Neural crest cell (in vitro differentiated cells): ENCODE measurements at places on chromosomes 5 and 9. TPM values are rescaled to one million over a fixed set of nuclear protein-coding genes. Genes with fewer than 3 reads are reported as not detected.

GRCh38 chr5:81751836-81752643 is 1.1 kb upstream of the SSBP2 start:
- peak; percentile 26 for DNase-seq

Gene SLC1A3
- total RNA-seq, result 24.4 and 26.5 TPM in 2 replicates

DNA sequence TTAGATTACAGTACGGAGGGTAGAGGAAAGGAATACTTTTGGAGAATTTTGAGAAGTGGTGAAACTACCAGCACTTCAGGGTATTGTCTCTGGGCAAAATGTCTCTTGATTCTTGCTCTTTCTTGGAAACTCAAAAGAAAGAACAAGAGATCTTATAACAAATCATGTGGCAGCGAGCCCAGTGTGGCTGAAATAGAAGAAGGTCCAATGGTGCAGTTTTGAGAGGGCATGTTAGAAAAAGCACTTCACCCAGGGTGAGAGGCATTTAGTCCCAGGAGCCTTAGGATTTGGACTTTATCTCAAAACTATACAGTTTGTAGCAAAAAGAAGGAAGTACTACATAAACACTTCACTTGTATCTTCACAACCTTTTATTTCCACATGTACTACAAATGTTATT is 39.4 kb downstream of the NNT start:
- DNase-seq, result no peak

Gene RGMB
- total RNA-seq, result 98.3 and 99.4 TPM in 2 replicates

DNA sequence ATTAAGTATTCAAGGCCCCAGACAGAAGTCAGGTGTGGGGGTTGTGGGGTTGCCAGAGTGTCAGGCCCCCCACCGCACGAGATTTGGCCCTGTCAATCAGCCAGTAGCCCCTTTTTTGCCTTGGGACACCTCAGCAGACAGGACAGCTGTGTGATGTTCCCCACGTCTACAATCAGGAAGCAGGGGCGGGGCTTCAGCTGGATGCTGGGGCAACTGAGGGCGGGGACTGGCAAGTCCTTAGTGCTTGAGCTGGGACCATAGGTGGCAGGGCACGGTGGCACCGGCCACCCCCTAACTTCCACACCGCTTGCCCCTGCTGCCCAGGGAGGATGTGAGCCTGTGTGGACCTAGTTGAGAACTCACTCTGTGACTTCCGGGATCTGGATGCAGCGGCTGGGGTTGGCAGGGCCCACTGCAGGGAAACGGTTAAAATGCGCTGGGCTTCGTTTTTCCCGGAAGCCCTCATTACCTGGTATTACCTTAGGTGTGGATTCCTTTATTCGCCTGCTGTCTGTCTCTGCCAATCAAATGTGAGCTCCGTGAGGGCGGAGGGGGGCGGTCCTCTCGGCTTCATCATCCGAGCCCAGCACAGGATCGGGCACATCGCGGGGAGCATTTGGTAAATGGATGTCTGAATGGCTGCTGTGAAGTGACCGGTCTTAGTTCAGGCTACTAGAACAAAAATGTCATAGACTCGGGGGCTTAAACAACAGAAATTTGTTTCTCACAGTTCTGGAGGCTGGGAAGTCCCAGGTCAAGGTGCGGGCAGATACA is 7.5 kb upstream of the GTF3C5 start:
- no peak for DNase-seq

- no peak for DNase-seq
Measured at GRCh38 chr5:95895251-95895650, 66.4 kb downstream of the ELL2 start.

DNA sequence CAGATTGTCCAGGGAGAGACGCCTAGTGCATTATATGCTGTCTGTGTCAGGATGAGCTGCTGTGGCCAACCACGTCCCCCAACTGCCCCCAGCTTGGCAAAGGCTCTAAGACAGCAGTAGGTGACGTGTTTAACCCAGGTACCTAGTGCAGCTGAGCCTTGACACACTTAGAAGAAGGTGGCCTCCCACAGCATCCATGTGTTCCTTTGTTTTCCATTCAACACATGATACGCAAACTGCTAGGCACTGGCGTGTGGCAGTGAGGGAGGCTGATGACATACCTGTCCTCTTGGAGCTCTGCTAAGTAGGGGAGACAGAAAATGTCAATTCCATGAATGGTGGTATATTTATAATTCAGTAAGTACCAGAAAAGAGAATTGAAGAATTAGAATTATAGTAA is 291.7 kb downstream of the NR3C1 start:
- no peak for DNase-seq

Gene CDH10
- total RNA-seq, result 4.8 TPM in 2 replicates

DNA sequence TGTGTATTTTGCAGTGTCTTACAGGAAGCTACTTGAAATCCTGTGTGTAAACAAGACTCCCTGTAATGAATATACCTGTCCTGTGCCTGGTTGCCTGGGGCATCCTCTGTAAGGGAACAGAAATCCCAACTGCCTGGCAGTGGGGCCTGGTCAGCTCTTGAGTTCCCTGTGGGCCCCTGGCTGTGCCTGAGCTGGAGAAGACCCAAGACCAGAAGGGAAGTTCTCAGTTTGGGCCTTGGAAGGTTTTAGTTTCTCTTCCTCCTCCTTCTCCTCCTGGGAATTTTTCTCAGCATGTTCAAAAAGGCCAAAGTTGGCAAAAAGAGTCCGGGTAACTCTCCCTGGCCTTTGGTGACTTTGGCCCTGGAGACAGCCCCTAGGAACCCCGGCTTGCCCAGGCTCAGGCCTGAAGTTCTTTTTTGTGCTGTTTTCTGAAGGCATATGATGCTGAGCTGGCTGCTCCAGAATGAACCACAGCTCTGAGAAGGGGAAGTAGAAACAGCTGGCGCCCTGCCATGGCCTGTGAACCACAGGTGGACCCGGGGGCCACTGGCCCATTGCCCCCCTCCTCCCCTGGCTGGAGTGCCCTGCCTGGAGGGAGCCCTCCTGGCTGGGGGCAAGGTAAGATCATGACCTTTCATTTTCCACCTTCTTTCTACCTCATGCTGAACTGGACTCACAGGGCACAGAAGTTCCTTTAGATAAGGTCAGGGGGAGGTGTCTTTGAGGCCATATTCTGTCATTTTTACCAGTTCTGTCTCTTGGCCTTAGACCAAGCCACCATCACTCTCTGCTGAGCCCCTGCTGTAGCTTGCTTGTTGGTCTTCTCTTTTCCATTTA is 5.8 kb downstream of the TMEM268 start:
- no peak for DNase-seq

Gene GIN1
- 8.0 and 9.8 TPM in 2 replicates for total RNA-seq

DNA sequence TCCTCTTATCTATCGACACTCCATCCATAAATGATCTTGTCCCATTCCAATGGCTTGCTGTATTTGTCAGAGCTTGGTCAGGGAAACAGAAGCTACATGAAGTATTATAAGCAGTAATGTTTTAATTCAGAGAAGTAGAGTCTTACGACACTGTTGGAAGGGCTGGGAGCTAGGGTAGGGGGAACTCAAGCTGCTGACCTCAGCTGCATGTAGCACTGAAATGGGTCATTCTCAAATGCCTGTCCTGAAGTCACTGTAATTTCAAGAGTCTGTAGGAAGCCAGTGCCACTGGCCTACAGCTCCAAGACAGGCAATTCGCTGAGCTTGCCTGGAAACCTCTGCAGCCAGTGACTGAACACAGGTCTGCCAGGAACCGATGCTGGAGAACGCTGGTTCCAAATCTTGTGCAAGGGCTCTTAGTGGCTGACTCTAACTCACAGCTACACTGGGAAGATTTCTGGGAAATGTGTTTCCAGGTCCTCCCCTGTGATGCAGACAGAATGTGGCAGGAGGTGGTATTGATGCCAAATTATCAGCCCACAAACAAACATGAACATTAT is 532.4 kb downstream of the CCDC171 start:
- DNase-seq, result no peak

DNA sequence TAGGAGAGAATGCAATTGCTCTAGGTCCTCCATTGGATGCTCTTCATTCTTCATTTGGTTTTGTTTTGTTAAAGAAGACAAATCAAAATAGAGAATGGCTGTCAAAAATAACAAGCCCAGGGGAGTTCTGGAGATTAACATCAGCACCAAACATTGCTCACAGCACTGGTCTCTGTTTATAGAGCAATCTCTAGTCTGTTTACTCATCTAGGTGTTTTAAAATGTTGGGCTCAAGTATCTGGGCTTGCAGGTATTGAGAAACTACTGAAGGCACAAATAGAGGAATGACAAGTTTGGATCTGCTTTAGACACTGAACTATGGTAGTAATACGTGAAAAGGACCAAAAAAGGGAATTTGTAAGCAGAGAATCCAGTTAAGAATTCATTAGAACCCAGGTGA is 77.0 kb upstream of the TMC1 start:
- DNase-seq, result no peak

GRCh38 chr5:80654054-80654390 is 430 bp upstream of the MSH3 start:
- DNase-seq, result no peak

DNA sequence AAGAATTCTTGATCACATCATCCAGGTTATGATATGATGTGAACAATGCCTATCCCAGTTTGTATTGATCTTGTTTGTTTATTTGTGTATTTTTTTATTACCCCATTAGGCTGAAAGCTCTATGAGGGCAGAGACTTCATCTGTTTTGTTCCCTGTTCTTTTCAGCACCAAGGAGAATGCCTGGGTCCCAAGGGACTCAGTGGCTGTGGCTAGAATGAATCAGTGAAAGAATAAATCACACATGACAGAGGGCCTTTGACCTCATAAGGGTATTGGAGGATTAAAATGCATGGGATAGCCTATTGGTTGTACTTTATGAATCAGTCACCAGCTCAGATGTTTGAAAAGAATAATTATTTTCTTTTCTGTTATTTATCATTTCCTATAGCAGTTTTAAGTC is 292.2 kb downstream of the GAS1 start:
- no peak for DNase-seq

DNA sequence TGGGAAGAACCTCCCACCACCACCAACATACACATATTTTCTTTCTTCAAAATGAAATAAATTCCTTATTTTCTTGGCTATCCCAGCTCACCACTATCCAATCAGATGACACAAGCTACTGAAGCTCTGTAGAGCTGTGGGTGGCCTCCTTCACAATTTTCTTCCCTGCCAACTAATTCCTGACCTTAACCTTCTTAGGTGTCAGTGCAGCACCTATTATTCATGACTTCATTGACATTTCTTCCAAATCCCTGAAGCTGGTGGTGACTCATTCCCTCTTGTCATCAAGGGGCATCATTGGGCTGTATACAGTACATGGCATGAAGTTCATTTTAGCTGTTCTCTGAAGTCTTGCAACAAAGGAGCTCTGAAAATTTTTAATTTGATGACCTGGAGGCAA is 42.0 kb upstream of the ADRA1B start:
- DNase-seq, result no peak

DNA sequence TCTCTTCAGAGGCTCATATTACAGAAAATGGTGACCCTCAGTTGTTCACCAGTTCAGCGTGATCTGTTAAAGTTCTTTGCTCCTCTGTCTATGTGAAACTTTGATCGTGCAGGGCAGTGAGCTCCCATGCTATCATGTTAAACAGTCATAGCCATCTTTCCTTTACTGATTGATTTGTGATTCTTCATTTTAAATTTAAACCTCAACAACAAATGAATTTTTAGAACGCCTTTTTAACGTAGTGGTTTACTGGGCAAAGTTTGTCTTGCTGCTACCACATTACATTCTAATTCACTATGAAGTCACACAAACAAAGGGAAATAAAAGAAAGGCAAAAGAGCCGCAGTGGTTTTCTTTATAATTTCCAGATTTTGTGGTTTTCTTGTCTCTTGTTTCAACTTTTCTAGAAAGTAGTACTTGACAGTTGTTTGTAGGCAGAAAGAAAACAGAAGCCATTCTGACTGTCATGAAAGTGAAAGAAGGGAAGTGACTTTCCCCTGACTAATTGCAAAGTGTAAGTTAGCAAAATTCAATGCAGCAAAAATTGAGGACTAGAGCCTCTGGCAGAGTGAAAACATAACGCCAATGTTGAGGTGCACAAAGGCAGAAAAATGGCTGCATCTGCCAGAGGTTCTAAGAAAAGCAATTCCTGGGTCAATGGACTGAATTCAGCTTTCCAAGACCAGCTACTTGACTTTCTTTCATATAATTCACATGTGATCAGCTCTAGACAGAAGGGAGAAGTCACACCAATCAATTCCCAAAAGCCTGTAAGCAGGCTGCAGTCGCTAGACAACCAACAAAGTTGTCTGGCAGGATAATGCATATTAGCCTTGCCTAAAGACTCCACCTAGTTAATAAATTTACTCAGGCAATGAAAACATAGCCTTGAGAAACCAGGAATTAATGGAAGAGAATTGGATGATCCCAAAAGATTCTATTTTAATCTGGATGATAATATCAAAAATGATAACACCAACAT is 7.1 kb upstream of the IFNA6 start:
- no peak for DNase-seq

Gene GABRA1
- total RNA-seq, result not detected in 2 replicates

GRCh38 chr9:6197330-6197729 is 18.3 kb upstream of the IL33 start:
- DNase-seq, result no peak

Gene LCN15
- total RNA-seq, result not detected in 2 replicates

Gene MLANA
- not detected in 2 replicates for total RNA-seq

Gene PCDHA1
- total RNA-seq, result 0.07 TPM in 1 of 2 replicates, not detected in the other

GRCh38 chr9:1005043-1005667 is 28.7 kb downstream of the DMRT3 start:
- DNase-seq, result peak; percentile 18

Gene PCDHB5
- 3.0 and 3.3 TPM in 2 replicates for total RNA-seq

GRCh38 chr9:86925686-86926085 is 21.6 kb downstream of the GAS1 start:
- DNase-seq, result no peak

DNA sequence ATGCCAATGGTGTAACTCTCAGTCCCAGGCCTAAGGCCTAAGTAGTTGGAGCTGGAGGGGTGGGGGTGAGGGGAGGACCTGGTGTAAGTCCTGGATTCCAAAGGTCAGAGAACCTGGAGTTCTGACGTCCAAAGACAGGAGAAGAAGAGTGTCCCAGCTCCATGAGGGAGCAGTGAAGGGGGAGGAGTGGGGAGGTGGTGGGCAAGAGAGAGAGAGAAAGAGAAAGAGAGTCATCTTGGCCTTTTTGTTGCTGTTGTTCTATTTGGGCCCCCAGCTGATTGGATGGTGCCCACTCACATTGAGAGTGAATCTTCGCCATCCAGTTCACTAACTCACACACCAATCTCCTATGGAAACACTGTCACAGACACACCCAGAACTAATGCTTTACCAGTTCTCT is 198.9 kb downstream of the DAB2IP start:
- no peak for DNase-seq

Gene SLCO6A1
- total RNA-seq, result 3.9 and 4.4 TPM in 2 replicates
